Inflammatory macrophage treated with lipopolysaccharide for 1 hour (primary cell): ENCODE measurements at places on chromosomes 5 and 9.
A peak's percentile ranks its signal among the peaks of the same experiment; 100 is the strongest.

DNA sequence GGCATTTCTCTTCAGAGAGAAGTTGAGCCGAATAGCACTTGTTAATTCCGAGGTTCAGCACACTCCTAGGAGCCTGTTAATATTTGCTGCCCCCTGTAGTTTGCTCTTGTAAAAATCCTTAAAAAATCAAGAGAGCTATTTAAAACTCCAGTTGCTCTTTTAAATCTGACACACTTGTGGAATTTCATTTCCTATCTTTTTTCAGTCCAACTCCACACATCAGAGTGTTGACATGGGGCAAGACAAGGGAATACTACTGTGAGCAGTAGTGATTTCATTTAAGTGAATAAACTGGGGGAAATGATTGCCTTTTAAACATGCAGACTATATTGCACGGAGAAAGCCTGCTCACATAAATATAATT lies 1096.3 kb upstream of the DMAC1 start:
- DNase-seq = peak; percentile 7

- DNase-seq = no peak
These were observed 80.7 kb downstream of the PTPDC1 start for GRCh38 chr9:94164806-94165549.

DNA sequence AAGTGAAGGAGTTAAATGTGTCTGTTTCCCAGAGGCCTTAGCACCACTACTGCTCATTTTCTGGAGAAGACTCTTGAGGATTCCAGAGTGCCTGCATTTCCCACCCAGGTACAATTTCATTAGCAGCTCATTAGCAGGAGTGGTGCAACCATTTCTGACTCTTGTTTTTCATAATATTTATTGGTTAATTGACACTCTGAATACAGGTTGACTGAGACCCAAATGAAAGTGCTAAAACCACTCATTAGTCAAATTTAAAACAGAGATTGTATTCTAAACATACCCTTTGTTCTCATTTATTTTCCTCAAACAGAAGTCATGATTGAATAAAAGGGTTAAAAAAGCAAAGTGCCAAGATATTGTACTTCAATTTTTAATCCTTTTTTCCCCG lies 134.5 kb downstream of the SIL1 start:
- DNase-seq = no peak

GRCh38 chr5:64775291-64775690 lies 6.6 kb downstream of the CWC27 start:
- DNase-seq = peak; percentile 50

- no peak for DNase-seq
These were observed 51.4 kb upstream of the NRARP start for GRCh38 chr9:137353223-137354152.

DNA sequence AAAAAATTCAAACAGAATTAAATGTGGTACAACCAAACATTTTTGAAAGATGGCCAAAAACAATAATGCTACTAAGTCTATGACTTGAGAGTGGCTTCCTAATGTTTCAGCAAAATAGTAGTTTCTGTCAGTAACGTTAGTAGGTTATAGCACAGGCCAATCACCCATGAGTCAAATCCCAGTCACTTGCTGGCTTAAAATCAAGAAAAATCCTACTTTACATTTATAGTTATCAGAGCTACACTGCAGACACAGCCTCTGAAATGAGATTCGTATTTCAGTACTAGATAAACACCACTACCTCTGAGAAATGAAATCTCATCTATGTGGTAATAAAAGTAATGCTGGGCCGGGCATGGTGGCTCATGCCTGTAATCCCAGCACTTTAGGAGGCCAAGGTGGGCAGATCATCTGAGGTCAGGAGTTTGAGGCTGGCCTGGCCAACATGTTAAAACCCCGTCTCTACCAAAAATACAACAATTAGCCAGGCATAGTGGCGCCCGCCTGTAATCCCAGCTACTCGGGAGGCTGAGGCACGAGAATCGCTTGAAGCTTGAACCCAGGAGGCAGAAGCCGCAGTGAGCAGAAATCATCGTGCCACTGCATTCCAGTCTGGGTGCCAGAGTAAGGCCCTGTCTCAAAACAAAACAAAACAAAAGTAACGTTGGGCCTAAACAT lies 6.1 kb downstream of the ZDHHC21 start:
- DNase-seq = no peak

DNA sequence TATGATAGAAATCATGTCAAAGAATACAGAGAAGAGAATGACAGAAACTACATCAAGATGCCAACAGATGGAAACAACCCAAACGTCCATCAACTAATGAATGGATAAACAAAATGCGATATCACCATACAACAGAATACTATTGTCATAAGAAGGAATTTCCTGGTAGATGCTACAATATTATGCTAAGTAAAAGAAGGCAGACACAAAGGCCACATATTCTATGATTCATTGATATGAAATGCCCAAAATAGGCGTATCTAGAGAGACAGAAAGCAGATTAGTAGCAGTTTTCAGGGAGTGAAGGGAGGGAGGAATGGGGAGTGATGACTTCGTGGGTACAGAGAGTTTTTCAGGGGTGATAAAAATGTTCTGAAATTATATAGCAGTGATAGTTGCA lies 58.3 kb upstream of the AKNA start:
- no peak for DNase-seq

GRCh38 chr5:912280-913091 lies 19.8 kb downstream of the TRIP13 start:
- DNase-seq = no peak

GRCh38 chr9:23829580-23830475 lies 3.8 kb upstream of the ELAVL2 start:
- no peak for DNase-seq

DNA sequence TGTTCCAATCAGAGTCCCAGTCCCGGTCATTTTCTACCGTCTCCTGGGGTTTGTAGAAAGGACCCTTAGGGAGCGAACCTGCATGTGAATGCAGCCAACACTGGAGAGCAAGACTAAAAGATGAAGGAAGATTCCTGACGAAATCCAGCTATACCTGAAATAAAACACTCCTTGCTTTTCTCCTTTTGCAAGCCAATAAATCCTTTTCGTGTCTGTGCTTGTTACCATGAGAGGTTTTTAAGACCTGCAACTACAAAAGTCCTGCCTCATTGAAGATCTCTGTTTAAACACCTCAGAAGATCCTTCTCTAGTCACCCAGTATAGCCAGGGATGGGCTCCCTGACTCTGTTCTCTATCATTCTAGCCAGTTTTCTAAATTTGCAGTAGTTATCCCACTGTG lies 10.0 kb upstream of the SLC34A1 start:
- DNase-seq = no peak

- no peak for DNase-seq
These were observed 2.8 kb downstream of the CACNA1B start for GRCh38 chr9:137880160-137880975.

DNA sequence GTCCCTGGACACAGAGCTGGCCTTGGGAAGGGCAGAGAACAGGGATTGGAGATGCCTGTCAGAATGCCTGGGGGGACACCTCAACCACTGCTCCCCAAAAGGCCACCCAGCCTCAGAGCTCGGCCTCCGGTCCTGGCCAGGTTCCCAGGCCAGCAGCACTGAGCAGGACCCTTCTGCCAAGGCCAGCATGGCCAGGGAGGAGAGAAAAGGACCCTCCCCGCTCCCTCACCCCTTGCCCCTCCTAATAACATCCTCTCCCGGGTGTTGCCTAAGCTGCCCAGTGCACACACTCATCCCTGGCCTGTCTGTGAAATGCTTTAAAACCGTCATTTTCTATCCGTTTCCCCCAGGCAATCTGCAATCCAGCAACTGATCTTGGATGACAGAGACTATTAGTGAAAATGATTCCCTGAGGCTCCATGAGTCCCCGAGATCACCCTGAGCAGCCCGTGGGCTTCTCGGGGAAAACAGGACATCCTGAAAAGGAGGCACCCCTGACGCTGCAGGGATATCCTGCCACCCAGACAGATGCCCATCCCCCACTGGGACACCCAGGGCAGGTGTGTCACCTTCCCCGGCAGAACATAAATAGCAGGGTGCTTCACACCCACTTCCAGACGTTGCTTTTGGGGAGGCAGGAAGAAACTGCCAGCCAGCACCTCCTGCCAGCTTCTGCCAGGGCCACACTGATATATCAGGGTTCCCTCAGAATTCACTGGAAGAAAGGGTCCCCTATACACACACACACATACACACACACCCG lies 75.3 kb downstream of the ADAMTS2 start:
- no peak for DNase-seq

DNA sequence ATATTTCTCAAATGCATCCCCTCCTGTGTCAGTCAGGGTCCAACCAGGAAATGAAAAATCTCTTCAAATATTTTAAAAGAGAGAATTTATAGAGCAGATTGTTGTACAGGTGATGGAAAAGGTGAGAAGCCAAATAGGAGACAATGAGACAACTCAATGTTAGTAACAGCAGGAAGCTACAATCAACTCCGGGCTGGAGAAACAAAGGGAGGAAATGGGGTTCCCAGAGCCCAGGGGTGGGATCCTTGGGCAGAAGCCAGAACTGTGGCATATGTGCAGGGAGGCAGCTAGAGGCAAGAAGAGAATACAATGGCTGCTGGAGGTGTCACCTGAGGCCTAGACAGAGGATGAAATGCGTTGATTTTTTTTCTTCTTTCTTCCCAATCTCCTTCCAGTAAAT lies 361.8 kb upstream of the ACTBL2 start:
- DNase-seq = no peak

DNA sequence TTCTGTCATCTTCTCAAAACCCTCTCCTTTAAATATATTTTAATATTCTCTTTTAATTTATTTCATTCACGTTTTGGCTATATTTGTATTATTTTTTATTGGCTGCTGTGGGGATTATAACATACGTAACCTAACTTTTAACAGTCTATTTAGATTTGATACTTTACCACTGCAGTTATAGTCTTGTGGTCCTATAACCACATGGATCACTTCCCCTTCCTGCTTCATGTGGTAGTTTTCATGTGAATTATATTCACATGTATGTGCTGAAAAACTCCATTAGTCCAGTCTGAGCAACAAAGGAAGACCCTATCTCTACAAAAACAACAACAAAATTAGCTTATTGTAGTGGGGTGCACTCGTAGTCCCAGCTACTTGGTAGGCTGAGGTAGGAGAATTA lies 34.3 kb downstream of the CENPP start:
- DNase-seq = no peak

GRCh38 chr5:59525957-59526356 lies 367.6 kb downstream of the PDE4D start:
- DNase-seq = no peak

DNA sequence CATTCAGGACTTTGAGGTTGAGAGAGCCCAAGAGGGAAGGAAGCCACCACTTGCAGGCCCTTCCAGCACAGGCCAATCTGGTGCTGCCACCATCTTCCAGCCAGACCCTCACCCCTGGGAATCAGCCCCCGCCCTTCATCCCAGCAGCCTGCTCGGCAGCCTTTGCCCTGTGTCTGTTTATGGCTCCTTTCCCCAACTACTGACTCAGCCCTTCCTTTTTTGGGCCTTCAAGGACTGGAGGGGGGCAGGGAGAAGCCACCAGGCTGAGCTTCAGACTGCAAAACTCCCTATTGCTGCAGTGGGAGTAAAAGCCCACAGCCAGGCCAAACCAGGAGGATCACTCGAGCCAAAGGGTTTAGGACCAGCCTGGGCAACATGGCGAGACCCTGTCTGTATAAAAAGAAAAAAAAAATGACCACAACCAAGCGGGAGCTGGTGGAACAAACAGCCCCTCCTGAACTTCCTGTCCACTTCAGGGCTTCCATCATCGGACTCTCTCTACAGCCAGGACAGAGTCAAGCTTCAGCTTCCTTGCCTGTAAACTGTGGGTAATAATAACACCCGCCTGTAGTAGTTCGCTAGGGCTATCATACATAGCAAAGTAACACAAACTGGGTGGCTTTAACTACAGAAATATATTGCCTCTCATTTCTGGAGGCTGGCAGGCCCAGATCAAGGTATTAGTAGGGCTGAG lies 85.9 kb upstream of the IL17B start:
- no peak for DNase-seq

GRCh38 chr9:79000230-79001002 lies 571.3 kb upstream of the TLE4 start:
- no peak for DNase-seq

DNA sequence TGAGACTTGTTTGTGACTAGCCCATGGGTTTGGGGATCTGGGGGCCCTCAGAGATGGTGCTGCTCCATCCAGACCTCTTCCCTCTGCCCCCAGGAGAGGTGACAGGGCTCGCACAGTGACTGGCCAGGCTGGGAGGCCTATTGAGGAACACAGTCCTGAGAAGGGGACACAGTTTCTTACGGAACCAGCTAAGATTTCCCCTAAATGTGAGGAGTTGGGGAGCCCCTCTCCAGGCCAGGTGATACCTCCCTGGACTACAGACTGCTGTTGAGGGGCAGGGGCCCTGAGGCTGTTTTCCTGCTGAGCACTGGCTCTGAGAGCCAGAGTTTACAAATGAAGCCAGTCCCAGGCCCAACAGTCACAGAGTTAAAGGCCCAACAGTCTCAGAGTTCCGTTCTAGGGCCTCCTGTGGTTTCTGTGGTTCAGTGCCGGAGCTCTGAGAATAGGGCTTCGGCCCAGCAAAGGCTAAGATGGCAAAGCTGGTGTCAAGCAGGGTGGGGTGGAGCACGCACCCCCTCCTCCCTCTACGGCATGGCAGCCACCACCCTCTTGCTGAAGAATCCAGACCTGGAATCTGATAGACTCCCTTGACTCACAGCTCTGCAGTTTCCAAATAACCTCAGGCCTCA lies 1.1 kb upstream of the SEMA4D start:
- DNase-seq = no peak

GRCh38 chr5:82792096-82792495 lies 285.1 kb downstream of the TMEM167A start:
- DNase-seq = no peak

DNA sequence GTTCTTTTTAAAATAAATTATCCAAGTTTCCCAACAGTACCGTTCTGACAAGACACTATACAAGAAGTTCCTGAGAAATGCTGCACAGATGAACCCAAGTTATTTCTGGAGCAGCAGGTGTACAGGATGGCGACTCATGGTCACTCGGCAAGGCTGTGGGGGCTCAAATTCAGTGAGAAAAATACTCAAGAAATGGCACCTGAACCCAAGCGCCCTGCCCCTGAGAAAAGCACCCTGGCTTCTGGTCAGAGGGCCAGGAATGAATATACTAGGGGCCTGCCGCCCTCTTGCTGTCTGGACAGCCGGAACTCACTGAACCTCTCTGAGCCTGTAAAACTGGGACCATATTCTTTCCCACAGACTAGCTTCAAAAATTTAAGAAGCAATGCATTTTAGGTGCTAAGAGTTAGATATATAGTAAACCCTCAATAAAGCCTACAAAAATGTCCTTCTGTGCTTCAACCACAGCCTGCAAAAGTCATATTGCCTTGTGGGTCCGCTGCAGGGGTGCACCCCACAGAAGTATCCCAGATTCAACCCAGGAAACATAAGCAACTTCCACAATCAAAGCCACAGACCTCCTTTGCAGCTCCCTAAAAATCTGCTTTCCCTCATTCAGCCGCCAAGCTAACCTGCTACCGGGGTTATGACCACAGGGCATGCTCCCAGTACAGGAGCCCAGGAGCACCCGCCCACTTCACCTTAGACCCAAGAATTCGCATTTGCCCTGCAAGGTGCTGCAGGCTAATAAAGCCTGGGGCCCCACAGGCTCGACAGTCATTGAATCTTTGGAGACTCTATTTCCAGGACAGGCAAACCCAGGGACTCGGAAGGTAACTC lies 1.4 kb downstream of the RAPGEF1 start:
- no peak for DNase-seq
